ENCODE measurements at places on chromosomes 1 and 21.

GRCh38 chr1:3101124-3101939 lies 32.3 kb downstream of the PRDM16 start:
- DNase-seq = no peak

DNA sequence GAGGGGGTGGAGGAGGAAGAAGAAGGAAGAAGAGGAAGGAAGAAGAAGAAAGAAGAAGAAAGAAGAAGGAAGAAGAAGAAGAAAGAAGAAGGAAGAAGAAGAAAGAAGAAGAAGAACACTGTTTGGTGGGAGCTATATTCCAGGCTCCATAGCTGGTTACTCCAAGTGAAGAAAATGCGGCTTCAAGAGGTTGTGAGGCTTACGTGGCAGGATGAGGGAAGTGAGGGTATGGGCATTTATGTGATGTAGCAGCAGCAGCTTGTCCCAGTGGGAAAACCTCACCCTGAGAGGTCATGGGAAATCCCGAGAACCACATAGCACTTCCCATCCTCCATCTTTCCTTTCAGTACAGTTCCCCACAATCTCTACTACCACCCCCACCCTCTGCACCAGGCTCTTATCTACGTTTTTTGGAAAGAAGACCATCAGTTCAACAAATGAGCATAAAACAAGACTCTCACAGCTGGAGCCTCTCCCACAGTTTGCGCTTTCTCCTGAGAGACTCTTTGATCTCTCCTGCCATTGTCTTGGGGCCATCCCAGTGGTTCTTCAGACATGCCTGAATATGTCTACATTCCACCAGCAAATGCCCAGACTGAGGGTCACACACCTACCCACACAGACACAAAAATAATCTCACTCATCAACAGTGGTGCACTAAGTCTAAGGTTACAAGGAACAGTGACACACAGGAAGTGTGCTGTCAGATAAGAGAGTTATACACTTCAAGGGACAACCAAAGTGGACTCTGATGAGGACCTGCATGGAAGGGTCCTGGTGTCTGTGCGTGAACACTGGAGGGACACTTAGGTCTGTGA lies 77.9 kb upstream of the KCNJ15 start:
- no peak for DNase-seq

GRCh38 chr1:206467915-206468314 lies 2.4 kb upstream of the IKBKE start:
- no peak for DNase-seq

DNA sequence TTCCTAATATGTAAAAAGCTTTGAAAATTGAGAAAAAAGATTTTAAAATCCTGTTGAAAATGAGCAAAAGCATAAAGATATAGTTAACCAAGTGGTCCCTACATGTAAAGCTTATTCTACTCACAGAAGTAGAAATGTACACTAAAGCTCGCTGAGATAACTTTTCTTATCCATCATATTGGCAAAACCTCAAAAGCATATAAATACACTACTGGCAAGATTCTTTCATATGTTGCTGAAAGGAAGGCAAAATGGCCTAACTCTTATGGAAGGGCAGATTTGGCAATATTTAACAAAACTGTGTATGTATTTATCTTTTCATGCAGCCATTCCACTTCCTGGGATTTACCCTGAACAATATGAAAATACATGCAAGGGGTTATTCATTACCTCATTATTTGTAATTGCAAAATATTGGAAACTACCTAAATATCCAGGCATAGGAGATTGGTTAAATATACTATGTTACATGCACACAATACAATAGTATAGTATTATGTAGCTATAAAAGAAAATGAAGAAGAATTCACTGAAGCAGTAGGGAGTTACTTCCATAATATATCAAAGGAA lies 43.2 kb upstream of the LYPLAL1 start:
- DNase-seq = no peak

- DNase-seq = no peak
Measured at GRCh38 chr1:162538815-162539431, 22.6 kb upstream of the UAP1 start.

- DNase-seq = no peak
Measured at GRCh38 chr1:196152975-196153374, 455.3 kb downstream of the KCNT2 start.

DNA sequence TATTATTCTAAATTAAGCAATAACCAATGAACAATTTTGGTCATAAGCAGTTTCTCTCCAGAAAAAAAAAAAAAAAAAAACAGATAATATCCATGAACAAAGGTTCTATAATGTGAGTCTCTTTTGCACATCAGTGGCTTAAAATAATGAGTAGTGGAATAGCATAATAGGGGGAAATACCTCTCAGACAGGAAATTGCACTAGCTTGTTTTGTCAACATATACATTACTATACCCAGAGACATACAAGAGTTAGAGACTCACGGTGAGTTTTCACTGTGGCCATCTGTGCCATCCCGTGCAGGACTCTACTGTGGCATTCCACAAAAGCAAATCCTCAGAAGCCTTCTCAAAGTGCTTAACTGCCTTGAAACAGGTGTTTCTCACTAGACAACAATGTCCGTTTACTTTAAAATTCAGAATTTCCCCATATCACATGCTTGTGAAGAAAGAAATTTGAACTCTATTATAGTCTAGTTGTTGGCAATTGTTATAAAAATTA lies 697.9 kb downstream of the USP25 start:
- no peak for DNase-seq

- DNase-seq = no peak
Measured at GRCh38 chr1:242784084-242784483, 259.6 kb upstream of the PLD5 start.

DNA sequence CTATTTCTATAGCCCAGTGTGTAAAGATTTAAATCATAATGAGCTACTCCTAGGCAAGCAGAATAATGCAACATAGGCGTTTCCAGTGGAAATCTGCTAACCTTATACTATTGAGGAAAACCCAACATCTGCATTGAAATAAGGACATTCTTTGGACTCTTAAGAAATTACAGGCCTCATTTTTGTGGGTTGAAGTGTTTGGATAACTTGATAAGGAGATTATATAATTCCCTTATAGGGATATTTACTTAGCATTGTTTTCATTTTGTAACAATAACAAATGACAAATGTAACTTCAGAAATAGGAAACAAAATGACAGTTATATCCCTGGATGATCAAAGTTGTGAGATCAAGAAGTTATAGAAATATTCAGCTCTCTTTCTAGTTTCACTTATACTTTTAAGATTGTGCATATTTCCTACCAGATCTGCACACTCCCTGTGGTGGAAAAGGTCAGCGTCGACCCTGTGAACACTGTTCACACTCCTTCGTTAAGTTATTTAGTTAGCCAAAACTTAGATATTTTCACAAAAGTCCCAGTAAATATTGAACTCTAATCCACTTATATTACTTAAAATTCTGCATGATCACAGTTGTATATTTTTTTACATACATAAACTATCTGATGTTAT lies 284.4 kb upstream of the C1orf105 start:
- no peak for DNase-seq

GRCh38 chr1:204520834-204521709 lies 4.9 kb downstream of the MDM4 start:
- peak; percentile 29 for DNase-seq

DNA sequence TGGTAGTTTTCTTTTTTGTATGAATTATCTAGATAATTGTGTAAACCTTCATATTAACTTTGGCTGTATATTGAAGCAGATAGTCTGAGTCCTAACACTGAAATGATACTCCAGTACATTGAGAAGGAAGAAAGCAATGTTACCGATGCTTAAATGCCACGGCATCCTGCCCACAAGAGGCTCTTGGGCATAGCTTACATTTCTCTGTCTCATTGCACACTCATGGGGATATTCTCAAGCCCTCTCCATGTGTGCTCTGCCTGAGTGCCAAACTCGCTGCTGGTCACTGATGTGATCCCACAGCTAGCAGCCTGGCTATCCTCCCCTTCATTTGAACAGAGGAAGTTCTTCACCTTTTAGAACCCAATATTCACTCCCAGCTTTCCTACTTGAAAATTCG lies 179.4 kb downstream of the TGFB2 start:
- DNase-seq = no peak

DNA sequence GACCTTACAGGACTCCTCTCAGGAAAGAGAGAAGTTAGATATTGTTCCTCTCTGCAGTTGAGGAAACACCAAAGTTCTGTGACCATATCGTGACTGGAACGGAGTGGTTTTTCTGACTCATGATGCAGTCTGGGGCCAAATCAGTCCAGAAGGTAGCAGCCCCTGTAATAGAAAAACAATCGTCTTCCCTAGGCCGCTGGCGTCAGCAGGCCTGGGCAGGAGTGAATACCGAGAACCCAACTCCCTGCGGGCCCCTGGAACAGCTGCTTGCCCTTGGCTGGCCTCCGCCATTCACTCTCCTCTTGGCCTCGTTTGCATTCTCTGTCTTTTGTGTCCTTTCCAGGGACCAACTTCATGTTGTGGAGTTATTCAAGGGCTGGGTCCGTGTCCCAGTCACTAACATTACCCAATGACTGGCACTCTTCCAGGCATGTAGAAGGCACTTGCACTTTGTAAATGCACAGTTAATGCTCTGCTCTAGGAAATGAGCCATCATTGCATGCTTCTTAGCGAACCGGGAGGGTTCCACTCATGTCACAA lies 10.9 kb upstream of the CD101 start:
- DNase-seq = no peak

DNA sequence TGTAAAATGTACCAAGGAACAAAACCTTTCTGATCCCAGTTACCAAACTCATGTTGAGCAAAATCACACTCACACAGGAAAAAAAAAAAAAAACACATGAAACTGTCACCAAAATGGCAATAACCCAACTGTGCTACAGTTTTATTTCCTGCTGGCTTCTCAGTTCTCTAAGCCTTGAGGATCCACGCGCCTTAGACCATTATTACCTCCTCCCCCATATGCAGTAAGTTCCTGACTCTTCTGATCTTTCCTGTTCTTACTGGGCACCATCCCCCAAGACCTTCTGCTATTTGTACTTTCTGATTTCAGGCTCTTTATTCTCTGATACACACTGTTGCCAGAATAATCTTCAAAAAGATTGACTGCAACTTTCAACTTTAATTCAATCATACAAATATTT lies 79.6 kb downstream of the SLC45A1 start:
- no peak for DNase-seq

GRCh38 chr1:192584866-192585265 lies 9.3 kb downstream of the RGS1 start:
- DNase-seq = no peak

DNA sequence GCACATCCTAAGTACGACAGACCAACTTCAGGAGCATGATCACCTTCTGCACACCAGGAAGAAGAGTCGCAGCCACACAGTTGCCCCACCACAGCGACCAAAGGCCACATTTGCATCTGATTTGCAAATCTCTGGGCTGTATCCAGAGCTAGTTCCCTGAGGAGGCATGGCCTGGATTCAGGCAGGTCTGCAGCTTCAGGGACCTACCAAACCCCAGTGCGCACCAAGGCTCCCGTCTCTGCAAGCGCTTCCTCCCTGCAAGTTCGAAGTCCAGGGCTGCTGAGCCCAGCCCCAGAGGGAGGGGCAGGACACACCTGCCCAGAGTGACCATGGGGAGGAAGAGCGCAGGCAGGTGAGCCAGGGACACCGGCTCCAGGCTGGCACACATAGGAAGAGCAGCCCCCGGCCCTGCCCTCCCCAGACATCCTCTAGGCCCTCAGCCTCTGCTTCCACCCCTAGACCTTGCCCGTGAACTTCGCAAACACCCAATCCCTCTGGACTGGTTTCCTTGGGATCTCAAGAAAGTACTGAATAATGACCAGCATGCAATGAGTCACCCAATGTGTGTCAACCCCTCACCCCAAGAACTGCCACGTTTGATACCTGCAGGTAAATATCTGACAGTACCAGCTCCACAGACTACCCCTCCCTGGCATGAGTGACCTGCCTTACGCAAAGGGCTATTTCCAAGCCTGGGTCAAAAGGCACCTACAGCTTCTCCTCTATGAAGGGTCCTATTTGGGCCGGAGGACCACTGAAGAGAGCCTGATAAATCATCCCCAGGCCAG lies 36.8 kb downstream of the CASZ1 start:
- DNase-seq = no peak

- no peak for DNase-seq
Measured at GRCh38 chr1:106080608-106081325, 975.7 kb upstream of the PRMT6 start.

GRCh38 chr1:222047366-222047765 lies 305.5 kb upstream of the DUSP10 start:
- no peak for DNase-seq

DNA sequence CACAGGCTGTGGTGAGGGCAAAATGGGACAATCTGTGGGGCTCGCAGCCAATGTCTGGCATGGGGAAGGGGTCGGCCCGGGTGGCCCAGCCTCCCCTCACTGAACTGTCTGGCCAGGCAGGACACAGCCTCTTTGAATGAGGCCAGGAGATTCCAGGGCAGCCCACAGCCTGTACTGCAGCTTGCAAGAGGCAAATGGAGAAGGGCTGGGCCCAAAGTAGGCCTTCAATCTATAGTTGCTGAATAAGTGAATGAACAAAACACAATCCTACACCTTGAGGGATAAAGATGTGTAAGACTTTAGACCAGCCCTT lies 23.2 kb downstream of the SLC27A3 start:
- no peak for DNase-seq

DNA sequence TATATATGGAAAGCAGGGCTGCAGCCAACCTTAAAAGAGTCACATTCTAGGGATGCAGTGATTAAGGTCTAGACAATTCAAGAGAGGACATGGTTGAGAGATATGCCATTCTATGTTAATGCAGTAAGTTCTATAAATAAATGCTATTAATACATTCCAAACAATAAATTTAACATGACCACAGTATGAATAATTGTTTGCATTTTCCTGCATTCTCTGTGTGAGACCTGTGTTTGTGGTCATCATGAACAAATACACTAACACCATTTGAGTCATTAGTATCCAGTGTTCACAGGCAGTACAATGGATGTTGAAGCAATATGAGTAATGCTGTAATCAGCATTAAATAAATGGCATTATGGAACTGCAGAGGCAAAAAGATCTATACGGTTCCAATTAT lies 5.5 kb upstream of the ZRANB2 start:
- no peak for DNase-seq

DNA sequence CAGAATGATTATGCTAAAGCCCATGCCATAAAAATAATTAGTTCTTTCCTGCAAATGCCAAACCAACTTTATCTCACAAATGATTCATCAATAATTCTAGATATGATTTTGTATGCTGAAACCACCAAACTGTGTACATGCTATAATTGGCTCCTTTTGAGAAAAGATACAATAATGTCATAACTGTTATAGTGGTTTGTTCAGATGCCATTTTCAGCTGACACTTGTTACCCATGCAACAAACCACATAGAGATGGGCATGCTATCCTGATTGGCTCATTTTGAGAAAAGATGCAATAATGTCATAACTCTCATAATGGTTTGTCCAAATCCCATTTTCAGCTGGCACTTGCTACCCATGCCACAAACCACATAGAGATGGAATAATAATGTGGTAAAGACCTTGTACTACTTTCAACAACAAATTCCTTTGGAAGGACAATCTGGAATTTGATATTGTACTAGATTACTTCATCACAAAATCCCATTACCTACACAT lies 283.8 kb downstream of the TPR start:
- DNase-seq = no peak

- no peak for DNase-seq
Measured at GRCh38 chr1:38775175-38775845, 84.3 kb downstream of the RRAGC start.

GRCh38 chr21:33196941-33197374 lies 32.8 kb upstream of the IFNAR2 start:
- DNase-seq = peak; percentile 15

- no peak for DNase-seq
Measured at GRCh38 chr1:87115317-87115890, 201.0 kb downstream of the HS2ST1 start.
